ENCODE measurements at places on chromosomes 1 and 21.

GRCh38 chr21:40936178-40936577 lies 89.2 kb upstream of the DSCAM start:
- no peak for DNase-seq

DNA sequence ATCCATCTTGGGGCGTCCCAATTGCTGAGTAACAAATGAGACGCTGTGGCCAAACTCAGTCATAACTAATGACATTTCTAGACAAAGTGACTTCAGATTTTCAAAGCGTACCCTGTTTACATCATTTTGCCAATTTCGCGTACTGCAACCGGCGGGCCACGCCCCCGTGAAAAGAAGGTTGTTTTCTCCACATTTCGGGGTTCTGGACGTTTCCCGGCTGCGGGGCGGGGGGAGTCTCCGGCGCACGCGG lies 282 bp upstream of the SOD1 start:
- no peak for DNase-seq

- no peak for DNase-seq
Measured at GRCh38 chr1:22096036-22096435, 43.5 kb downstream of the CDC42 start.

DNA sequence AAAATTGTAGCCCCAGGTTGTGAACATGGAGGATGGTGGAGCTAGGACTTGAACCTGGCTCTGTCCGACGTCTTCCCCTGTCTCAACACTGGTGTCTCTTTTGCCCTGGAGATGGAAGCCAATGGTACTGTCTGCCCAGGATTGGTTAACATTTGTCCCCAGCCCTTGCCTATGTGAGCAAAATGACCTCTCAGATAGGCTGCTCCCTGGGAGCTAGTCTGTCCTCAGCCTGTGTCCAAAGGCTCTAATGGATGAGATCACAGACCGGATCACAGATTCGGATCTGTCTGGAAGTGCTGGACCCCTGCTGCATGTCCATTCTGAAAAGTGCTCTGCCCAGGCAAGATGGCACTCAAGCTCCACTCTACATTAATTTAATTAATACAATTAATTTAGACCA lies 394.4 kb upstream of the VAMP3 start:
- DNase-seq, result no peak

GRCh38 chr1:115506518-115506917 lies 135.3 kb upstream of the VANGL1 start:
- DNase-seq, result no peak

- DNase-seq, result no peak
Measured at GRCh38 chr1:150552128-150552910, 3.1 kb downstream of the ADAMTSL4 start.

DNA sequence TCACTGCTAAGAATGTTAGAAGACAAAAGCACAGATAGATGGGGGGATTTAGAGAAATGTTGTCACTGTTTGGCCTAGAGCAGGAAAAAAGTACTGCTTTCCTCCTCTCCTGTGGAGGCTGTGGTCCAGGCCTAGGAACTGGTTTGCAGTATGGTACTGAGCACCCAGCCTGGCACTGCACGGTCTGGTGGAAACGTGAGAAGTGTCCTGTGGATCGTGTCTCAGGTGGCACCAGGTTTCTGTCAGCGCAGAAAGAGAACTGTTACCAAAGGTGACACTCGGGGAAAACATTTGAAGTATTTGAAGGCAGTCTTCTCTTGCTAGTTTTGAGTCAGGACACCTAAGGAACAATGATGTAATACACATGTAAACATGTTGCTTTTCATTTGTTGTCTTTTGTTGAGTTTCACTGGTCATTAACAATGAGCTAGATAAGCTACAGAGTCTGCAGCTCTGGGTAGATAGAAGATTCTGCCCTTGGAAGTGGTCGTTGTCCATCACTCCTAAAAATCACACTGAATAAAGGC lies 63.0 kb downstream of the B3GALNT2 start:
- no peak for DNase-seq

DNA sequence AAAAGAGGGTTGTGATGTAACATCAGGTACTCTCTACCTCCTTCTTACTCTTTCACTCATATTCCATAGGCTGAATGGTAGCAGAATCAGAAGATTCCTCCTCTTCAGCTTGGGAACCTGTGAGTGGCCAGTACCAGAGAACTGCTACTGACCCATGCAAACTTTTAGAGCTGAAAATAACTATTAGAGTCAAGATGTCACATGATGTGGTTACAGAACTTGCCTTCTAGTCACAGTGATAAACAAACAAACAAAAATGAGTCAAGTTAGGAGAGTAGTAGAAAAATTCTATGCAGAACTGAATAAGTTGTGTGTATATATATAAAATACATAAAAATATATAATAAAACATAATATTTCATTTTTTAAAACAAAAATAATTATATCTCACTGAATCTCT lies 47.6 kb upstream of the RGS1 start:
- DNase-seq, result no peak

- no peak for DNase-seq
Measured at GRCh38 chr1:93871366-93871765, 7.6 kb downstream of the DNTTIP2 start.

DNA sequence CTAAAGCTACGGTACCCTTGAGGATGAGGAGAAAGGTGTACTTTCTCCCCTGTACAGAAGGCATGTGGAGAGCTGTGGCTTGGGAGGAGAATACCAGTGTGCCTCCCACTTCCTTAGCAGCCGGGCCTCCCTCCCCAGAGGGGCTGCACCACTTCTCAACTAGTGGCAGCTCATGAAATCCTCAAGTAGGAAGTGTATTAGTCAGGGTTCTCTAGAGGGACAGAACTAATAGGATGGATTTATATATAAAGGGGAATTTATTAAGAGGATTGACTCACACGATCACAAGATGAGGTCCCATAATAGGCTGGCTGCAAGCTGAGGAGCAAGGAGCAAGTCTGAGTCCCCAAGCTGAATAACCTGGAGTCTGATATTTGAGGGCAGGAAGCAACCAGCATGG lies 53.1 kb upstream of the PPP2R5A start:
- DNase-seq, result no peak

GRCh38 chr1:5140136-5140535 lies 485.7 kb downstream of the AJAP1 start:
- DNase-seq, result no peak

DNA sequence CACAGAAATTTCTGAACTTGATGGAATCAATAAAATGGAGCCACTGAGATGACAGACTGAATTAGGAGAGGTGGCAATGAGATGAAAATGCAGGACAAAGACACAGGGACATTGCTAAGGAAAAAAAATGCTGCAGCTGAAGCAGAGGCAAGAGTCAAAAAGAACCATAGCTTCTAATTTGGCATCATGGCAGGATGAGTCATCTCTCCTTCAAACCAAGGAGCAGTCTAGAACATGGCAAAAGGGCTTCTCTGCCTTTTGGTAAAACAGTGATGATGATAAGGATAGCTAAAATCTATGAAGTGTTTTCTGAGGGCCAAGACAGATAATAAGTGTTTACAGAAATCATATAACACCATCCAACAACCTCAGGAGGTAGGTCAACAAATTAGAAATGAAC lies 16.8 kb downstream of the SLC19A2 start:
- DNase-seq, result no peak

DNA sequence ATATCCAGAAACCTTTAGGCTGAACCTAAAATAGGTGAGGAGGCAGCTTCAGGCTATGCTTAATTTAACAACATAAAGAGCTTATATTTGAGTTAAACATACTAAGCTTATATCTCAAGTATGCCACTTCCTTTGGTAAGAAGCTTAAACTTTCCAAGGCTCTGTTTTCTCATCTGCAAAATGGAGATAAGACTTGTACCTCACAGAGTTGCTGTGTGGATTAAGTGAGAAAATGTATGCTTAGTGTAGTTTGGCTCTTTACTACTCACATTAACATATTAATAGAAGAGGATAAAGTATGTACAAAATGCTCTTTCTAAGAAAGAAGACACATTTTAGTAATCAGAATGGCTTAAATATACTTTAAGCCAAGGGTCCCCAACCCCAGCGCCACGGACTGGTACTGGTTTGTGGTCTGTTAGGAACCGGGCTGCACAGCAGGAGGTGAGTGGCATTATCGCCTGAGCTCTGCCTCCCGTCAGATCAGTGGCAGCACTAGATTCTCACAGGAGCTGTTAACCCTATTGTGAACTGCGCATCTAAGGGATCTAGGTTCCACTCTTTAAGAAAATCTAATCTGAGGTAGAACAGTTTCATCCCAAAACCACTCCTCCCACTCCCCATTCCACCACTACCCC lies 77.2 kb downstream of the HS2ST1 start:
- DNase-seq, result no peak

DNA sequence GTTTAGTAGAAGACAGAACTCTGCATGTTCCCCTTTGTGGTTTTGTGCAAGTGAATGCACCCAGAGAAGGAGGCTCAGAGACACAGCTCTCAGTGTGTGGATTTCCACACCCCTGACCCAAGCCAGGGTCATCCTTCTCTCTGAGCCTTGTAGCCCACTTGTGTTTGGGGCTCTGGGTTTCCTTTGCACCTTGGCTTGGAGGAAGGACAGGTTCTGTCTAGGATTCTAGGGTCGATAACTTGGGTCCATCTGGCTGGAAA lies 27.2 kb downstream of the MYOG start:
- no peak for DNase-seq

DNA sequence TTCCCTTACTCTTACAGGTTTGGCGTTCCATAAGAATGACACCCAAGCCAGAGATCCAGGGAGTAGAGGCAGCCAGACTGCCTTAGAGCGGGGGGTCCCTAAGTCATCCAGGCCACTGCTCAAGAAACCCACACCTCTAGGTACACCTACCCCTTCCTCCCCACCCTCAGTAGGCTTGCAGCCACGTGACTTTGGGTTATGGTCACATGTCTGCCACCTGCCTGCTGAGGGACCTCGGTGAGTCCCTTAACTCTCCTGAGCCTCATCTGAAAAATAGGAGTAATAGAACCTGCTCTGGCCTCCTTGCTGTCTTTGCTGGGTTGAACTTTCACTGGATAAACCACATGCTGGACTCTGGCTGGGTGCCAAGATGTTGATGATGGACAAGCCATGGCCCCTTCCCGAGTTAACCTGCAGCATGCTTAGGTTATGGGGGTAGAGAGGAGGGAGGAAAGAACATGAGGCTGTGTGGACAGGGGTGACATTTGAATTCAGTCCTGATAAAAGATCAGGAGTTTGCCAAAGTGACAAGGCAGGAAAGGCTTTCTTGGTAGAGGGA lies 4.5 kb downstream of the RPS6KA1 start:
- DNase-seq, result no peak

DNA sequence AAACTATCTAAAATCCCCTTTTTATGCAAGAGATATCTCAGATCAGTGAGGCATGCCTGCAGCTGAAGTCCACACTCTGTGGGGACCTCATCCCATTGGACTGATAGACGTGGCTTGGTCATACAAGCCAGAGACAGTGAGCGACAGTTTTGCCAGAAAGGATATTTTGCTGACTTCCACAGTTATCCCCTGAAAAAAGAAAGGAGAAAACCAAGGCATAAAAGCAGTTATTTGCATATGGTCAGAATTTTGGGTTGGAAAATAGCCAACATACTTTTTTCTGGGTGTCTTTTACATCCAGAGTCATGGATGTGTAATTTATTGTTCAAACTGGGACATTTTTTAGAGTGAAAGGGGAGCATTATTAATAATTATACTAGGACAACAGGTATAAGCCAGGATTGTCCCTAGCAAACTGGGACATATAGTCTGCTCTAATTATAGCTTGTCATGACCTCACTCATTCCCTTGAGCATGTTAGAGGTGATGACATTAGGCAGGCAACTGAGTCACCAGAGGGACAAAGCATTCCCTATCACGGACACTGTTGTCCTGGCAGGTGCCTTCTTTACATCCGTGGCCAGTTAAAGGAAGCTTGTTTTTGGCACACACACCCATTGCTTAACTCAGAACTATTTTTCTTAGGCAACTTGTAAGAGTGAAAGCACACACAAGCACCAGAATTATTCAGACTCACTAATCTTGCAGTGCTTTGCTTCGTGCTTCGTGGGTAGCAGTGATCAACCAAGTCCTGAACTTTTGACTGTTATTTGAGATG lies 65.5 kb downstream of the PRRX1 start:
- DNase-seq, result no peak

DNA sequence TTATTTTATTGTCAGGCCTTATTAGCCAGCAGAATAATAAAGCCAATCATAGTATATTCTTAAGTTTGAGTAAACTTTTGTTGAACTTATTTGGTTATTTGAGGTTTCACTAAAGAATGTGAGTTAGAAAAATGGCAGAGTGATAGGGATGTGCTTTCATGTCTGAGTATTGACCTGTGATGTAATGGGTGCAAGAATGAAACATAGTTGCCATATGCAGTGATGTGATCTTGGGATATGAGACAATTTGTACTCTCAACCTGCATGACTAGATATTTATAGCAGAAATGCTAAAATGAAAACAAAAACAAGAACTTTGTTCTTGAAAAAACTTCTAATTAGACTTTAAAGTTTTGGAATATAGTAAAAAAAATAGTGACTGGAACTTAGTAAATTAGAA lies 97.9 kb downstream of the DISP1 start:
- no peak for DNase-seq

- no peak for DNase-seq
Measured at GRCh38 chr1:186618401-186619170, 61.6 kb downstream of the PTGS2 start.

DNA sequence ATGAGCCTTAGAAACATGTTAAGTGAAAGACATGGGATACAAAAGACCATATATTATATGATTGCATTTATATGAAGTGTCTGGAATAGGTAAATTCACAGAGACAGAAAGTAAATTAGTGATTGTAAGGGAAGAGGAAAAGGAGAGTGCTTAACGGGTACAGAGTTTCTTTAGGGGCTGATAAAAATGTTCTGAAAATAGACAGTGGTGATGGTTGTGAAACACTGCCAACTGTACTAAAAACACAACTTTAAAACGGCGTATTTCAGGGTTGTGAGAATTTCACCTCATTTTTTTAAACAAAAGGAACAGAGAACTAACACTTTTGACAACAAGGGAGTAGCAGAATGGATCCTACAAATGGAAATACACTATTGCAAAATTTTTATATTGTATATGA lies 13.4 kb downstream of the COP1 start:
- DNase-seq, result no peak

GRCh38 chr1:87928623-87929022 lies 599.9 kb downstream of the LMO4 start:
- no peak for DNase-seq

- DNase-seq, result no peak
Measured at GRCh38 chr1:7222695-7223015, 437.4 kb downstream of the CAMTA1 start.

GRCh38 chr1:6509919-6510291 lies 18.4 kb upstream of the PLEKHG5 start:
- no peak for DNase-seq

DNA sequence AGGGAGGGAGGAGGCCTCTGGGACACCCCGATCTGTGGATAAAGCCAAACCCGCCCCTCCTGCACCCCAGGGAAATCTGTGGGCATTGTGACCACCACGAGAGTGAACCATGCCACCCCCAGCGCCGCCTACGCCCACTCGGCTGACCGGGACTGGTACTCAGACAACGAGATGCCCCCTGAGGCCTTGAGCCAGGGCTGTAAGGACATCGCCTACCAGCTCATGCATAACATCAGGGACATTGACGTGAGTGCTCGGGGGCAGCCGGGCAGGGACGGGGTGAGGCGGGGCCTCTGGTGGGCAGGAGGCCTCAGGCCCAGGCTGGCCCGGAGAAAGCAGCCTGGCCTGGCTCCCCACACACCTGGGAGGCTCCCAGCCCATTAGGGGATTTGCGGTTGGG lies 54.7 kb downstream of the ALPL start:
- no peak for DNase-seq

- no peak for DNase-seq
Measured at GRCh38 chr1:75796376-75797272, at the start of gene MSH4. Gene MSH4, plus strand, starts transcription at chr1:75796882. Its CDS starts 104 bp downstream, at chr1:75796986.

GRCh38 chr1:183247066-183247465 lies 61.0 kb downstream of the LAMC2 start:
- DNase-seq, result no peak

GRCh38 chr1:17903386-17903785 lies 148.3 kb downstream of the ACTL8 start:
- DNase-seq, result no peak

Data from cortex of kidney (tissue), 1 donor.